ENCODE measurements at places on chromosomes 5 and 9.

DNA sequence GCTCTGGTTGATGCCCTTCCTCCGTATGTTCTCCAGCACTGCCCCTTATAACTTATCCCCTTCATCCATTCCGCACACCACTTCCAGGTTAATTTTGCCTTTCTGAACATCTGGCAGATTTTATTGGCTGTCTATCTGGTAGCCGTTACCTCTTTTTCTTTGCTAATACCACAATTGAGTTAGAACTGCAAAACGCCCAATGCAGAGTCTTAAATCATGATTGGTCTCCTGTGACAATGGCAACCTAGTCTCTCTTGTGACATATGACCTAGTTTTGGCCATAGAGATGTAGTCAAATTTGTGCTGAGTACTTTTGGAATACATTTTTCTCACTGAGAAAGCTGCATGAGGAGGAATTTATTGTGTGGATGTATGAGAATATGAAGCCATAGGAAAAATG, 365.7 kb upstream of the PRR16 start:
- no peak for DNase-seq

GRCh38 chr5:43649256-43649655, 46.3 kb downstream of the NNT start:
- DNase-seq, result no peak

GRCh38 chr5:153559926-153560325, 69.5 kb downstream of the GRIA1 start:
- DNase-seq, result no peak

DNA sequence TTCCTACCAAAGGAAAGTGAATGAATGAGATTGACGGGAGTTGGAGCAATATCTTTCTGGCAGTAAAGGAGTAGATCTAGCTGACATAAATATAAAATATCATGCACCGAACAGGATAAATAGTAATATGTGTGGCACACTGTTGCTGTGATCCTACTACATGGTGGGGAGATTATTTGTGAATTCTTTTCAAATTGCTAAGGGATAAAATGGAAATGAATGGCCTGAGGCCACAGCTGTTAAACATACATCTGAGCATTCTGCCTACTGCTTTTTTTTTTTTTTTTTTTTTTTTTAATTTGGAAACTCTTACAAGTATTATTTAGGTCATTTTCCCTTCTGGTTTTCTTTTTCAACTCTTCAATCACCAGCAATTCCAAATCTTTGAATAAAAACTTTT, 66.8 kb downstream of the MEF2C start:
- no peak for DNase-seq

- DNase-seq, result no peak
These were observed 109.4 kb downstream of the LIFR start for GRCh38 chr5:38447056-38447455.

- DNase-seq, result no peak
These were observed 159.4 kb upstream of the CCNH start for GRCh38 chr5:87572090-87572489.

- no peak for DNase-seq
These were observed 5.5 kb upstream of the FIBCD1 start for GRCh38 chr9:130944510-130945058.

GRCh38 chr5:27325513-27325912, 287.1 kb upstream of the CDH9 start:
- DNase-seq, result no peak

- DNase-seq, result no peak
These were observed 50.7 kb downstream of the ZNF366 start for GRCh38 chr5:72456391-72457074.

GRCh38 chr5:82176115-82176814, 101.9 kb downstream of the RPS23 start:
- no peak for DNase-seq

GRCh38 chr5:20370061-20370460, 382.1 kb upstream of the CDH18 start:
- DNase-seq, result no peak

GRCh38 chr5:131749723-131750470, 46.9 kb downstream of the FNIP1 start:
- no peak for DNase-seq

DNA sequence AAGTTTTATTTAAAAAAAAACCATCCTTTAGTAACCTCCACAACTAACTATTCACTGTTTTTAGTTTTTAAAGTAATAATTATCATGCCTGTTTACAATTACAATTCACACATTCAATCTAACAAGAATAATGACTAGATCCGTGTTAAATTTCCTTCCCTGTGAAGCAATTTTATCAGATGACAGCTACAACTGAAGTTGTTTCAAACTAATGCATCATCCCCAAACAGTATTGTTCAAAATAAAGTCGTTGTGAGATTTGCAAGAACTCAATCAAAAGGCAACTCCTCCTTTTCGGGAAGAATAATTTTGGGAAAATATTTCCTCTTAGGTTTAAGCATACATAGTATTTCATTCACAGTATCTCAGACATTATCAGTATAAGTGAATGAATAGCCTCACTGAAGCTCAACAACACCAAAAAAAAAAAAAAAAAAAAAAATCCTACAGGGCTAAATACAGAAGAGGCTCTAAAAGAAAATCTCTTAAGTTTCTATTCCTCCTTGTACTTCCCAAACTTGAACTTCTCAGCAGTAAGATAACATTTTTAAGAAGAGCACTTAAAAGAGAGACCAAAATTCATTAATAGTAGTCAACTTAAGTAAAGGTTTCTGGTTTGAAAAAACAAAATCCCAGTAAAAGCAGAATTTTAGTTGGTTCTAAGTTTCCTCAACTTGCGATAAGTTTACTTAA, 9.4 kb downstream of the C9orf72 start:
- no peak for DNase-seq

DNA sequence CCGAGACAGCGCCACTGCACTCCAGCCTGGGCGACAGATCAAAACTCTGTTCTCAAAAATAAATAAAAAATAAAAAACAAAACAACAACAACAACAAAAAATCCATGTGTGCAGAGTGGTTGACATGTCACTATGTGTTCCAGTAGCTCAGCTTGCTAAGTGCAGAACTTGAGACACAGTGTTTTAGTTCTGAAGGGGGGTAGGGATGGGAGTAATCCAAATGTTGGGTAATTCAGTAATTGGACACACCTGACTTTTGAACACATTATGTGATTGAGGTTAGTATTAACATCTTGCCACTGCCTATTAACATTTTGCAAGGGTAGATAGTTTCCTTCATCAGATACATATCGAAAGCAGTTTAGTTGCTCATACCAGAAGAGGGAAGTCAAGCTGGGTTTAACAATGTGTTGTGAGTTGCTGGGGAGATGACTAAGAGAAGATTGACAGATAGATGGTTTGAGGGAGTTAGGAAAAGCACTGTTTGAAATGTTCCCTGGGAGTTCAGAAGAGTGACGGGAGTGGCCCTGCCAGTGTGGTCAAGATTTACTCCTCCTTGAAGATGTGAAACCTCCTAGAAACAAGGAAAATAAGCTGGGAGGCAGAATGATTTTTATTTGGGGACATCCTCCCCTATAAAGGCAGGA, 928 bp downstream of the HACD4 start:
- DNase-seq, result no peak

- no peak for DNase-seq
These were observed 26.0 kb upstream of the GRIN3A start for GRCh38 chr9:101764472-101764871.

DNA sequence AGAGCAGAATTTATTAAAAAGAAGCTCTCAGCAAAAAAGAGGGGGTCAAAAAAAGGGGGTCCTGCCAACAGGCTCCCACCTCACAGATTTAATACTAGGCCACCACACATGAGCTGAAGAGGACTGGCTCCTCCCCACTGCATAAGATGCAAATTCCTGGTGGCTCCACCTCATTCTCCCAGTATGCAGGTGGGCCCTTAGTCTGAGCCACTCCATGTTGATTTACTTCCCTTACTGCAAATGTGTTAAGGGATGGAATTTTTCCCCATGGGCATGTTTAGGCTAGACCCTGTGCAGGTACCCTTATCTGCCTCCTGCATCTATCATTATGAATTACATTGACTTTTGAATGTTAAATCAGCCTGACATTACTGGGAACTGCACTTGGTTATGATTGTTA, 82.9 kb downstream of the ISOC1 start:
- no peak for DNase-seq

GRCh38 chr9:69237702-69238295, 63.7 kb downstream of the TJP2 start:
- DNase-seq, result no peak

- no peak for DNase-seq
These were observed 100.3 kb downstream of the MUSK start for GRCh38 chr9:110768886-110769285.

GRCh38 chr9:127131871-127132270, 9.4 kb upstream of the ANGPTL2 start:
- DNase-seq, result no peak

- DNase-seq, result no peak
These were observed 3.7 kb downstream of the ARRDC3 start for GRCh38 chr5:91379246-91379913.

DNA sequence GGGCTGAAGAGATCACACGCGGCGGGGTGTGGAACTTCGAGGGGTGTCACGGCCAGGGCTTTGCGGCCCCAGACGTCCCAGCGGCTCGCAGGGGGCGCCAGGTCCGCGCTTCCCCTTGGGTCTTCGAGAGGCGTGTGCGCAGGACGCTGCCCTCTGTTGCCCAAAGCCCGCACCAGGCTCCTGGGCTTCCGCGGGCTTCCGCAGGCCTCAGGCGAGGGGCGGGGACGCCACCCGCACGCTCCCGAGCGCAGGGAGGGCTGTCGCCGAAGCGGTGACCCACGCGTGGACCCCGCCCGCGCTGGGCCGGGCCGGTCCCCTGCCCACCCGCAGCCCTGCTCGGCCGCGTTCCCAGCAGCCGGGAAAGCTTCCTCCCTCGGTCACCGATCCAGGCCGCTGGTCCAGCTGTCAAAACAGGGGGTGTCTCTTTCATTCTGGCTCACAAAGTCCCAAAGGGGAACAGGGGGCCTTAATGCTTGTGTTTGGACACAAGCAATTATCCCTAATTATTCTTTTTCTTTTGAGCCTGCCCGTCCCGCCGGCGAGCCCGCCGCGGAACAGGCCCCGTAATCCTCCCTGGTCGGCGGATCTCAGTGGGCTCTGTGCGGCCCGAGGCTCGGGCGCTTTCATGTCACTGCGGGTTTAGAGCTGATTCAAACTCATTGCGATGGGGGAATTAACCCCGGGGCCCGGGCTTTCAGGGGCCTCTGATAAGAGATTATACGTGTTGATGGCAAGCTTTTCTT, 60.6 kb downstream of the TMEM174 start:
- DNase-seq, result no peak

DNA sequence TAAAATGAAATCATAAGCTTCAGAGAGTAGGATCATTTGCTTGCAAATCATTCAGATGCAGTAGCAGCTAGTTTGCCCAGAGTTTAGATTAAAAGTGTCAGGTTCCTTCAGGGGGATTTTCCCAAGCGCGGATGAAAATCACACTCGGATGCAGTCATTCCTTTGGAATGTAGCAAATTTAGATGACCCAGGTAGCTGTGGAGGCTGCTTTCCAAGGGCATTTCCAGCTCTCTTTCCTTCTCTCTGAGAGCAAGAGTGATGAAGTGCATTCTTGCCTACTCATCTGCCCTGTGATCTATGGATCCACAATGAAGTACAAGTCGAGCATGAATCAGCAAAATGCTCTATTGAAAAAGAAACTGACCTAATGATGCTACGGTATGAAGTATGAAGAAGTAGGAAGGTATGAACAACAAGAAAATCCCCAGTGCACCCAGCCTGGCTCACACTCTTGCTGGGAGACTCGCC, 200.2 kb downstream of the PLK2 start:
- DNase-seq, result no peak

GRCh38 chr5:112270299-112271293, 148.5 kb downstream of the EPB41L4A start:
- DNase-seq, result no peak

DNA sequence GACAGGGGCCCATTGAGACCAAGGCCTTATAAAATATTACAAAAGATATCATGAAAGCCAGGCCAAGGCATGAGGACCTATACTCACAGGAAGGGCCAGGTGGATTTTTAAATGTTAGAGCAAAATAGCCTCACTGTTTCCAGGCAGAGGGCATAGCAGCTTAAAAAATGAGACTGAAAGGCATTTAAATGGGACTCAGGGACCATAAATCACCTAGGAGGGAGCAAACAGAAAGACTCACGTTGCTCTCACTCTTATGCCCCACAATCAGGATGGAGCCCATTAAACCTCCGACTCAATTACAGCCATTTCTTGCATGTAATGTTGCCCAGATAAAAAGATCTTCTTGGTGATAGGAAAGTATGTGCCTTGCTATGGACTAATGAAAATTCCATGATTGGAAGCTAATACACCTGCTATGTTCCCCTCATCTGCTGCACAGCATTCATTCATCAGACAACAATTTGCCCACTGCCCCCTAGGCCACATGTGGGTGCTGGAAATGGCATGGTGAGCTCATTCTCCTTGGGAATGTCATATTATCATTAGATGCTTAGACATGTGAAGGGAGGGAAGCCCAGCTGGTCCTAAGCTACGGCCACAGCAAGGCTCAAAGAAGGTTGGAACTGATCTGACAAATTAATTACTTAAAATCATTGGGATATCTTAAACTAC, 128.6 kb upstream of the GRIA1 start:
- no peak for DNase-seq

- no peak for DNase-seq
These were observed 83.7 kb downstream of the PAX5 start for GRCh38 chr9:36950389-36950788.

- DNase-seq, result no peak
These were observed 760.9 kb upstream of the ACO1 start for GRCh38 chr9:31623511-31623910.

DNA sequence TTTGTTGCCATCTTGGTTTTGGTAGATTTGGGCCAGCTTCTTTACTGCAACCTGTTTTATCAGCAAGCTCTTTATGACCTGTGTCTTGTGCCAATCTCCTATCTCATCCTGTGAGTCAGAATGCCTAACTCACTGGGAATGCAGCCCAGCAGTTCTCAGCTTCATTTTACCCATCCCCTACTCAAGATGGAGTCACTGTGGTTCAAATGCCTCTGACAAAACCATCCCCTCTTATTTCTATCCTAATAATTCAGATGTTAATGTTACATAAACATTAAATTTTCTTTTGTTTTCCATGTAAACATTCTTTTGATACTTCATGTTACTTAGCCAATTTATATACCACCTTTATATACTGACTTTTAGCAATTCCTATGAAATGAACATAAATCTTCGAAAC, 746.3 kb downstream of the CDH18 start:
- DNase-seq, result no peak

GRCh38 chr5:123451047-123451446, 27.8 kb upstream of the CEP120 start:
- peak; percentile 67 for DNase-seq

- DNase-seq, result no peak
These were observed 5.6 kb downstream of the IRX1 start for GRCh38 chr5:3601061-3601710.

- DNase-seq, result no peak
These were observed 42.0 kb upstream of the GARNL3 start for GRCh38 chr9:127222388-127223095.

Data from NCI-H1105 treated with DMSO at 0.1 percent for 48 hours (cell line).